ENCODE measurements at places on chromosomes 11 and 22.
A peak's percentile ranks its signal among the peaks of the same experiment; 100 is the strongest.

- no peak for DNase-seq
These were observed 266.7 kb upstream of the C11orf87 start for GRCh38 chr11:109155291-109155690.

DNA sequence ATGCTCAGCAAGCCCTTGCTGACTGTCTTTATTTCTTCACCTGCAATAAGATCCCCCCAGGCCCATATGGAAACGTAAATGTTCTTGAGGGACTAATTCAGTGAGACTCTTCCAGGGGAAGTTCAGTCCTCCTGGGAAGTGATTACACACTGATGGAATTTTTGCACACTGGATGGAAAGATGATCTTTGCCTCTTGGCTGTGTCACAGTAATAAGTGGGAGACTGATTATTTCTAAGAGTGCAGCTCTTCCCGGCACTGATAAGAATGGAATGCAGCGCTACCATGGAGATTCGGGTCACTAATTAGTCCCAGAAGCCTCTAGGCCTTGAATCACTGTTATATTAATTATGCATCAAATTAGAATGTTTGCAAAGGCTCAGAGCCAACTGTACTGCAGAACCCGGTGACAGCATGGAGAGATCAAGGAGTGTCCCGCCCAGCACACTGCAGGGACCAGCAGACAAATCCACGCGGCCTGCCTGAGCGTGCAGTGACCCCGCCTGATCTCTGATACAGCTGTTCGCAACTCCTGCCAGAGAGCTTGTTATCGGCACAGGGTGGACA lies 178.3 kb downstream of the SNX19 start:
- DNase-seq = no peak

GRCh38 chr11:120715239-120715638 lies 203.7 kb downstream of the GRIK4 start:
- DNase-seq = no peak

- peak; percentile 77 for DNase-seq
These were observed 77.3 kb upstream of the PHF21A start for GRCh38 chr11:46198245-46199240.

DNA sequence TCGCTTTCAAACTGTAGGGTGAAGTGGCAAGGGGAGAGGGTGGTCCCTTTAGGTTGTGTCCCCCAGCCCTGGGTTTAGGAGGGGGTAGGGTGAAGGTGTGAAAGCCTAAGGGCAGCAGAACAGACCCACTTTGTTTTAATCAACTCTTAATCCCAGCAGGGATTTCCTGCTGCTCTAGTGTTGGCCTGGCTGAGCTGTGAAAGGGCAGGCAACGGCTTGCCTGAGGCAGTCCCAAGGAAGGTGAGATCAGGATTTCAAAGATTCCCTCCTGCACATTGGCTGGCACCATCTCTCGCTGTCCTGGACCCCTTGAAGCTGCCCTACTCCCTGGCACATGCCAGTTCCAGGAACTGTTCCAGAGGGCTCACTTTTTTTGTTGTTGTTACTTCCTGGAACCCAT lies 221.3 kb downstream of the INSC start:
- DNase-seq = no peak

- DNase-seq = no peak
These were observed 4.0 kb downstream of the PAX6 start for GRCh38 chr11:31806928-31807798.

DNA sequence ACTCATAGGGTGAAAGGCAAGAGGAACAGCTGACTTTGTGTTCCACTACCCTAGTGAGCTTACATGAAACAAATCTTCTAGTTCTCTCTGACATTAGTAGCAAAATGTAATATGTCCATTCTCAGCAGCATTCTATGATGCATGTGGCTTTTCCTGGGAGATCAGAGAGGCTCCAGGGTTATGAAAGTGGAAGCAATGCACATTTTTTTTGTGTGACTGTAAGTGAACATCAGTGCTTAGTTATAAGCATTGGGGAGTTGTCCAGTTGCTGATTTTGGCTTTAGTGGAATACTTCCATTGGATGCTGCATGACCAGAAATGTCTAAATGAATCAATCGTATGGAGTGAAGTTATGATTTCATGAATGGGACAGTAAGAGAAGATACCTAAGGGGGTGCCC lies 255.9 kb downstream of the FAT3 start:
- no peak for DNase-seq

DNA sequence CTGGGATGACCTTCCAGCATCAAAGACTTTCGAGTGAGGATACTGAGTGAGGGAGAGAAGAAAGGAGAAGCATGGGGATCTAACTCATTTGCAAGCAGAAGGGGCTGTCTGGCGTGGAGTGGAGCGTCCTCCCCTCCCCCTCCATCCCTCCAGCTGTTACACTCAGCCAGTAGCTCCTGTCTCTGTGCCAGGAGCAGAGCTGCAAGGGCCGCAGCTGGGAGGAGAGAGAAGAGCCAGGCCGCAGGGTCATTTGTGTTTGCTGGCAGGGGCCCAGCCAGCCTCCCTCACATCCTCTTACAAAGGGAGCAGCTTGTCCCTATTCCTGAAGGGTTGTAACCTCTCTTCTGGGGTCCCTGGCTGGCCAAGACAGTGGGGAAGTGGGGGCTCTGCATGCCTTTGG lies 57.9 kb downstream of the NECTIN1 start:
- peak; percentile 72 for DNase-seq

GRCh38 chr11:44305026-44305469 lies 4.9 kb downstream of the ALX4 start:
- no peak for DNase-seq

DNA sequence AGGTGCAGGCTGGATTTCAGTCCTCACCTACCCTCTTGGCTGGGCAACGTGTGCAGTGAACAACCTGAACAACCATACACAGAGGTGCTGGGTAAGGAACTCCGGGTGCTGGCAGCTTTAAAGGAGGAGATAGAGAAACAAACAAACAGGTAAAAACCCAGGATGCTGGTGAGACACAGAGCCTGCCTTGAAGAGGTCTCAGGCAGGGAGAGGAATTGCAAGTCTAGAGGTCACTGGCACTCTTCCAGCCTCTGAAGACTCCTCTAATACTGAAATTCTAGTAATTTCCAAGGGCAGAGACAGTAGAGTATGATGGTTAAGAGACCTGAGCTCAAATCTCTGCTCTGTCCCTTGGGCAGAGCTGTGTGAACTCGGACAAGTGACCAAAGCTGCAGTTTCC lies 192.5 kb downstream of the CEP164 start:
- no peak for DNase-seq

DNA sequence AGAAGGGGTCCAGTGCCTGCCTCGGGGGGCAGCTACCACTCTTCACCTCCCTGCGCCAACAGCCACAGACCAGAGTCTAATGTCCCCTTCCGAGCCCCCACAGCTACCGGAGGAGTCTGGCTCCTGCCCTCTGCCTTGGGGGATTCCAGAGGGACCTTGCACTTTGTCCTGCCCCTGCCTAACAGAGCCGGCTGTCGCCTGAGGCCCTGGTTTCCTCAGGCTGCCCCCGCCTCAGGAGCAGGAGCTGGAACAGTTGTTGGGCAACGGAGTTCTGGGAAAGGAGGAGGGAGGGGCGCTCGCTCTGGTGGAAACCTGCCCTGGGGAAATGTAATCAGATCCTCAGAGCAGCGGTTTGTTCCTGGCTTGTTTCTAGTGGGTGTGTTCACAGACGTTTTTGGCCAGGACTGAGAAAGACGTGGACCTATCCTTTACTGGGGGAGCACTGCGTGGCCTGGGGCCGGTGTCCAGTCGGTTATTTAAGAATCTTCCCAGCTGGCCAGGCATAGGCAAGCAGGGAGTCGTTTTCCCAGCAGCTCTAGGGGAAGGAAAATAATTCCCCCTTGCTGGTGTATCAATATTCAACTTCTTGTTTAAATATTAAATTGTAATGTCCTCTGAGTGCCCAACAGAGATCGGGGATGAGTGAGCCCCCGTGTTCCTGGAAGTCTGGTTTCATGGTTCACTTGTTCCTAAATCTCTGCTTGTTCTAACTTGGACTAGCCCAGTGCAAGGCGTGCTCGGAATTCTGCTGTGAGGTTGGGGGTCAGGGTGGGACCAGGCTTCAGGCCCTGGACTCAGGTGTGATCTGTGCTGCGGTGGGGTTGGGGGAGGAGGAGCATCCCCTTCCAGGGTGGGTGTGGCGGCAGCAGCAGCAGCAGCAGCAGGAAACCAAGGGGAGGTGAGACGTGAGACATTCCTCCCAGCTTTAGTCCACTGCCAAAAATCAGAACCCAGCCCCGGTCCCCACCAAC lies 32.1 kb downstream of the A4GALT start:
- peak; percentile 80 for DNase-seq

GRCh38 chr11:126426106-126426505 lies 70.6 kb downstream of the ST3GAL4 start:
- no peak for DNase-seq

- DNase-seq = peak; percentile 97
These were observed 71.7 kb downstream of the IGLL5 start for GRCh38 chr22:22959147-22959827.

DNA sequence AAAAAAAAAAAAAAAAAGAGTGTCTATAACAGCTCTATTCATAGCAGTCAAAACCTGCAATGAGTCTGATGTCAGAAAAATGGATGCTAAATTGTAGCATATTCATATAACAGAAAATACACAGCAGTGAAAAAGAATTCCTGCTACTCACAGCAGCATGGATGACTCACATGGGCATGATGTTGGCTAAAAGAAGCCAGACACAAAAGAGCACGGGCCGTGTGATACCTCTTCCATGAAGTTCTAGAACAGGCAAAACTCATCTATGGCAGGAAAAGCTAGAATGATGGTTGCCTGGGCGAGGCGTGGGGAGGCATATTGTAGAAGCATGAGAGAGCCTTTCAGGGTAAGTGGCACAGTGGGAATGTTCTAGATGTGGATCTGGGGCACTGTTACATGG lies 18.9 kb downstream of the PLAAT3 start:
- DNase-seq = no peak

GRCh38 chr11:58637371-58637770 lies 14.9 kb downstream of the CNTF start:
- DNase-seq = no peak

GRCh38 chr11:96990914-96991313 lies 601.1 kb downstream of the JRKL start:
- DNase-seq = no peak

GRCh38 chr11:32107647-32108046 lies 16.8 kb downstream of the RCN1 start:
- no peak for DNase-seq

DNA sequence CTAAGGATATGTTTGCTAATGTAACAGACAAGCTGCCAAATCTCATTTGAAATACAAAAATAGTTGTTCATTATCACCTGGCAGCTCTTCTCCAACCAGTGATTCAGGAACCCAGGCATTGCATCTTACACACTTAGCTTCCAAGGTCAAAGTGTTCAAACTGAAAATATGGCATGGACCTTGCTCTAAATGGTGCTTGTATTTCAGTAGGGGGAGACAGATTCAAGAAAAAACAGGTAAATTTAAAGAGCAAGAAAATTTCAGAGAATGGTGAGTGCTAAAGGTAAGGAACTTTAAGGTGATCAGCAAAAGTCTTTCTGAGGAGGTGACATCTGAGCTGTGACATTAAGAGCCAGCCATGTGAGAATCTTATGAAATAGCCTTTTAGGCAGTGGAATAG lies 82.8 kb upstream of the E2F8 start:
- no peak for DNase-seq

GRCh38 chr11:88231894-88232482 lies 56.7 kb upstream of the RAB38 start:
- DNase-seq = no peak

DNA sequence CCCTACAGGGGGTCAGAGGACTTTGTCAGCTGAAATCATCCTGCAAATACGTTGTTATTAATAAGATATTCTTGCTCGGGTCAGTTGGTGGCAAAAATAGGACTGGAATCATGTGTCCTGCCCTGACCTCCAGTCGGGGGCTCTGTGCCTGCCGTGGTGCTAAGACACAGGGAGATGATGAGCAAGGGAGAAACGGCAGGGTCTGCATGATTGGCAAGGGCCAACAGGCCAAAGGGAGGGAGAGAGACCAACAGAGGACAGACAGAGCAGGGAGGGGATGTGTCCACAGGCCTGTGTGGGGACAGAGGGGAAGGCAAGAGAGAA lies 10.4 kb upstream of the TSKU start:
- no peak for DNase-seq

DNA sequence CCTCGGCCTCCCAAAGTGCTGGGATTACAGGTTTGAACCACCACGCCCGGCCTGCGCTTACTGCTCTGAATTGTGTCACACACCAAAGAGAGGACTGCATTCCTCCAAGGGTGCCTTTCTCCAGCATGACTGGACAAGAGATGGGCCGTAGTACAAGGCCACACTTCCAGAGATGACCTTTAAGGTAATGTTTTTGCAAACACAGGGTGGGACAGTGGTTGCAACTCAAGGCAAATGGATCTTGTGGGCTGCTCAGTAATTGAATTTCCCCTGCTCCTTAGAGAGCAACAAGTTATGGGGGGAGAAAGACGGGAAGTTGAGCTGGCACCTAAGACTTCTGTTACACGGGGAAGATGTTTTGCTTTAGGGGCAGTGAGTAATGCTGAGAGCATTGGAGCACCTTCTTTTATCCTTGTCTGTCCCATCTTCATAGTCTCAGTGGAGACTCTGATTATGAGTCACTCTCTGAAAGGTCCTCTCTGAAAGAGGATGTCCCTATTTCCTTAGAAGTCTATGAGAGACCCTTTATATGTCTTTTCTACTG lies 66.3 kb downstream of the C11orf91 start:
- no peak for DNase-seq

- DNase-seq = no peak
These were observed 47.5 kb downstream of the CDKN1C start for GRCh38 chr11:2838091-2838490.

DNA sequence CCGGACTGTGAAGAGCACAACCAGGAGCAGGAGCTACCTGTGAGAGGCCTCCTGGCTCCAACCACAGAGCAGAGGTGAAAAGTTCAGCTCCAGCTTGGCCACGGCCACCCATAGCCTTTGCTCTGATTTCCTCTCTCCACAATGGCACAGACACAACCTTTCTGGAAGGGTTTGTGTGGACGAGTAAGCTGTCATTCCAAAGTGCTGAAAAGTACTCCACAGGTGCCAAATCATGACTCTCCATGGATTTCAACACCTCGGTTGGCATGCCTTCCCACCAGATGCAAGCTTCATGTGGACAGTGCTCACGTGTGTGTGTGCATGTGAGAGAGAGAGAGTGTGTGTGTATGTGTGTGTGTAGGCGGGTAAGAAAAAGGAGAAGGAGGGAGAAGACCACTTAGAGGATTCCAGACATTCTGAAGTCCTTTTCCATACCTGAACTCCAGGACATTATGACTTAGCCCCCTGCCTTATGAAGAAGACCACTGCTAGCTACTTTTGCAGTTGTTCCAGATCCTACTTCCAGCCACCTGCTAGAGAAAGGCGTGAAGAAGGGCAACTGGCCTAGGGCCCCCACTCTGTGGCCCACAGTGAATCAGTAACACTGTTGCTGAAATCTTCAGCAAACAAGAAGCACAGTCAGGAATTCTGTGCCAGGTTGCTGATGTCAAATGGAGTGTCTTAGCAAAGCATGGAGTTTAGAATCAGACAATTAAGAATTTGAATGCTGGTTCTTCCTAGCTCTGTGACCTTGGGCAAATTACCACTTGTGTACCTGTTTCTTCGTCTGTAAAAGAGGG lies 13.9 kb upstream of the NAV2 start:
- DNase-seq = no peak

GRCh38 chr22:37276776-37277175 lies 5.5 kb upstream of the CYTH4 start:
- DNase-seq = peak; percentile 45

GRCh38 chr22:42957958-42958357 lies 57.0 kb downstream of the PACSIN2 start:
- no peak for DNase-seq
